ENCODE measurements at places on chromosomes 5 and 9.

DNA sequence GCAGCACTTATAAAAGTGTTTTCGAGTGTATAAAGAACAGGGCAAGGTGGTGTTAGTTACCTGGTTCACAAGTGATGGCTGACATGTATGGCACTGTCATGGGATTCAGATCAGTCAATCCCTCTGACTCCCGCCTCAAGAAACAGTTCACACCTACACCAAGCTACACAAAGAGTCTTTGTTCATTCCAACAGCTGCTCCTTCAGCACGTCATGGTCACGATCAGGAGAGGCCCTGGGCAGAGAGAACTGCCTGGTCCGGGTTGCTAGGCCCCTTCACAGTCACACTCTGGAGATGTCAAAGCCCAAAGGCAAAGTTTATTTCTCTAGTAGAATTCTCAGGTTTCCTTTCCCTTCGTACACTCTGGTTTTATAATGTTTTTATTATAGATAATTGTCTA, 426.7 kb downstream of the ZSWIM6 start:
- DNase-seq = no peak

GRCh38 chr5:159310511-159310910, 19.8 kb downstream of the IL12B start:
- DNase-seq = peak; percentile 70

GRCh38 chr5:52831786-52832511, 44.2 kb downstream of the ITGA1 start:
- no peak for DNase-seq

DNA sequence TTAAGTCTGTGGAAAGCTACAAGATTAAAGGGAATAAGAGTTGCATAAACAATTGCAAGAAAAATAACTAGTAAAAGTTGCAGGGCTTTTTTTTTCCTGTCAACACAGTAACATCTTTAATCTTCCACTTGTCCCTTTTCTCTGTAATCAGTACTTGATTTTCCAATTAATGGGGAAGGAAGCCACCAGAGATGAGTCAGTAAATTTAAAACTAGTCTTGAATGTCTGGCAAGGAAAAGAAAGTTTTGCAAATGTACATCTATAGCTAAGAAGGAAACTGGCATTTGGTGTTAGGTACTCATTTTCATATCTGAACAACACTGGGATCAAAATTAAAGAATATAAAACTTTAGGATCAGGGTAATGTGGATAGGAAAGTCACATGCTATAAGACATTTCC, 17.1 kb downstream of the DAP start:
- no peak for DNase-seq

- DNase-seq = no peak
These were observed 179.2 kb downstream of the HSD17B3 start for GRCh38 chr9:96122751-96123150.

Data from MM.1S (cell line).